Coronary artery (tissue), 2 donors: ENCODE measurements at places on chromosomes 6 and 20.

- peak; percentile 54 for DNase-seq
Measured at GRCh38 chr20:58078741-58079522, 149.5 kb downstream of the ANKRD60 start.

DNA sequence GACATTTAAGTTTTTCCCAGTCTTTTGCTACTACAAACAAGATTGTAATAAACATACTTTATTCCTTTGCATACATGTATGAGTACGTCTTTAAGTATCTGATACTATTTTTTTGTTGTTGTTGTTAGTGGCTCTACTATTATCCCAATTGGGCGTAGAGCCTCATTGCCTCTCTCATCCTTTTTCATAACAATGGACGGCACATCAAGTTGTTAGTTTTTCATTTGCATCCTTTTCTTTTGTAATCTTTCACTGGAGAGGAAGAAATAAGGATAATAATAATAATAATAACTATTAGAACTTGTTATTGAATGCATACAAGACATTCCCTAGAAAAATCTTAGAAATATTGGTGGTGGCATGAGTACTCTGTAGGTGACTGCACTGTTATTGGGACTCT is 23.1 kb downstream of the HS3ST5 start:
- no peak for DNase-seq

GRCh38 chr6:121216928-121217327 is 117.4 kb downstream of the TBC1D32 start:
- DNase-seq = no peak

- no peak for DNase-seq
Measured at GRCh38 chr6:156659822-156660198, 117.4 kb upstream of the ARID1B start.

DNA sequence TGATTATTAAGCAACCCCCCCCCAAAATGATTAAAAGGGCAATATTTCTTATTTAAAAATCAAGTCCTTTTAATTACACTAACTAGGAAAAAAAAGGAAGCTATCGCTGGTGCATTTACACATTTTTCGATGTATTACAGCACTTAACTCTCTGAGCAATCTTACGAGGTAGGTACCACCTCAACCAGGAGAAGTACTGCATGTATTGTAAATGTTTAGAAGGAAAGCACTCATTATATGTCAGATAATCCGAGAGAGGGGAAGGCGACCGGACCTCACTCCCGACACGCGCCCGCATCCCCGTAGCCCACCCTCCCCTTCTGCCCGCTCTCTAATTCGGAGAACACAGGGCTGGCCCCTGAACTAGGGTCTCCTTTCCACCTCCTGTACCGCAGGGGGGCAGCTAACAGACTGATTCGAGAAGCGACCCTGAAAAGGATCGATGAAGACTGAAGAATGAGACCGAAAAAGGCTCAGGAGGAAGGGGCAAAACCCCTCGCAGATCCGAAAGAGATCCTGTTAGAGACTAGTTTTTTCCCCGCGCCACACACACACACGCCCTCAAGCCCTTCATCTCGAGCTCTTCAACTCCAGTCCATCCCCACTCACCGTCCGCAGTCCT is 337 bp downstream of the ESF1 start:
- peak; percentile 73 for DNase-seq

DNA sequence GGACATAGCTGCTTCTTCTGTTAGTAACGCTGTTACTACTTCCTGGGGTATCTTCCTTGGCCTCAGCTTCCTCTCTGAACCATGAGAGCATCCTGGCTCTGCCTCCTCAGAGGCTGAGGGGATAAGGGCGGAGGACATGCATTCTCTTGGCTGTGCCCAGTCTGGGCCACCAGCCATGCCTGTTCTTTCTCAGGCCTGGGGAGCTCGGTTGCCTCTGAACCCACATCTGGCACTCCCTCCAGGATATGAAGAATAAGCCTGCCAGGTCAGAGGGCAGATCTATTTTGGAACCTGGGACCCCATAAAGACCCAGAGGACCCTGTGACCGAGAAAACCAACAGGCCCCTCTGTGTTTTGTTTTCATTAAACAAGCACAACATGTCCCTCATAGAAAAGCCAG is 6.6 kb upstream of the ANGPT4 start:
- DNase-seq = no peak

GRCh38 chr6:21070620-21071019 is 522.9 kb upstream of the SOX4 start:
- DNase-seq = no peak

DNA sequence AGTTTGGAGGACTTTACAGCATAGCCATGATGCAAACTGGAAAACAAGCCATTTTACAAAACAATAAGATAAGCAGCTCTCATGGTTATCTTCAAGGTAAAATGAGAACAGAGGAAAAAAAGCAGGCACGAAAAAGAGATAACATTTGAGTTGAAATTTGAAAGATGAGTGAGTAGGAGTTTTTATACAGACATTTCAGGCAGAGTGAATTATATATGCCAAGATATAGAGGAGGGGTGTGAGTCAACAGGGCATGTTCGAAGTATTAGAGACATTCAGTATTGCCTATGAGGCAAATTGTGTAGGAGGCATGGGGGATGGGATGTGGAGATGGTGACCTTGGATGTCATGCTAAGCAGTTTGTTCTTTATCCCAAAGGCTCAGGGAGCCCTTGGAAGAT is 240.5 kb upstream of the MAN1A1 start:
- DNase-seq = no peak

DNA sequence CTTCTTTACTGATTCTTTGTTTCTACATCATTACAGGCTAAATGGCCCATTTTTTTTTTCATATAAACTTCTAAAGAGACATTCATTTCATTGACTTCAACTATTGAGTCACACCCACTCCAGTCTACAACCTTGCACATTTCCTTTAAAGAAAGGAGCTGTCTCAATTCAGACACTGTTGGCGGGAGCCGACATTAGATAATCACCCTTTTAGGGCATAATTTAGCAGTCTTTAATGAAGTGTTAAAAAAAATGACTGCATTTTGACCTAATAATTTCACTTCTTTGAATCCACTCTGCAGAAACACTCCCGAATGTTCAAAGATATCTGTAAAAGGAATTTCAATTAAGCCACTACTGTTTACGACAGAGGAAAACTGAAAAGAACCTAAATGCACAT is 1.5 kb downstream of the EPM2A start:
- no peak for DNase-seq

DNA sequence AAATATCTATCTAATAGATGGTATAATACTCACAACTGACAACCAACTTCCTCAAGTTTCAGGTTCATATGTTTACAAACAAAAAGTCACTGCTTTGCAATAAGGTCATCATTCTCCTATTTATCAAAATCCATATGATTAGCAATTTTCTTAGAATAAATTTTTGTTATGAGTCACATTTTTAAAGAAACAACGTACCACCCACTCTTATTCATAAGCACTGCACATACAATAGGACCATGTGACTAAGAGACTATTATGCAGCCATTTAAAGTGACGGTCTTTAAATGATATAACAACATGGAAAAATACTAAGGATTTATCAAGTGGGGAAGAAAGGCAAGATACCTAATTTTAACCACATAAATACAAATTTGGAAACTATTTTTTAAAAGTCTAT is 40.0 kb downstream of the REPS1 start:
- DNase-seq = no peak
